Kidney glomerular epithelial cell (primary cell): ENCODE measurements at places on chromosomes 3 and 15.

- DNase-seq, result no peak
These were observed 156.2 kb upstream of the LMCD1 start for GRCh38 chr3:8345398-8345797.

DNA sequence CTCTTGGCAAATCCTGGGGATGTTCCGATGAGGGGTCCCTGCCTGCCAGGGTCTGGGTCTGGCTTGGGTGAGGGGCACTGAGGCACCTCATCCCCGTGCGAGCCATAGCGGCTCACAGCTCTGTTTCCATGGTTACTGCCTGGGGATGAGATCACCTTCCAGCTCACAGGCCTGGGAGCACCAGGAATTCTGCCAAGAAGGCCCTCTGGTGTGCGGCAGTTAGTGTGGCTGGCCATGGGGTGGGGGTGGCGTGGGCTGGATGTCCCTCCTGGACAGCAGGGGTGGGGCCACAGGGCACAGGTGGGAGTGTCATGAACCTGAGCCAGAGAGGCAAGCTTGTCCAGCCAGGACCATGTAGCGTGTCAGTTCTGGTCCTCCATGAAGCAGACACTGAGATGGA, 22.1 kb upstream of the PRR23E start:
- DNase-seq, result peak; percentile 78

DNA sequence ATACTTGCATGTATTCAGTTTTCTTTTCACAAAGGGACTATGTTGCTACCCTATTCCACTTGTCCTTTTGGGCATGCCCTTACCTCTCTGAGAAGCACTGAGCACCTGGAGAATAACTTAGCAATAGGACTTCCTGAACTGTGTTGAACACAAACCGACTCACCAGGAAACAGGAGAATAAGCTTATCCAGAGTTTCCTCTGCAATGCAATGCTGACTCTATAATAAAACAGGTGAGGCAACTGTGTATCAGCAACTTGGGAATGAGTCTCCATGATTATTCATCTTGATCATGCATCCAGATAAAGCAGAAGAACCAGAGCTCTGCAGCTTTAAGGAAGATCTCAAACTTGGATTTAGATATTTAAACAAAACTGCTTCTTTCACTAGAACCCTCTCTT, 806.5 kb downstream of the IGSF11 start:
- DNase-seq, result no peak

- DNase-seq, result no peak
These were observed 317.1 kb upstream of the COL8A1 start for GRCh38 chr3:99321261-99321660.

- peak; percentile 93 for DNase-seq
These were observed 144.6 kb downstream of the VGLL4 start for GRCh38 chr3:11499144-11499543.

DNA sequence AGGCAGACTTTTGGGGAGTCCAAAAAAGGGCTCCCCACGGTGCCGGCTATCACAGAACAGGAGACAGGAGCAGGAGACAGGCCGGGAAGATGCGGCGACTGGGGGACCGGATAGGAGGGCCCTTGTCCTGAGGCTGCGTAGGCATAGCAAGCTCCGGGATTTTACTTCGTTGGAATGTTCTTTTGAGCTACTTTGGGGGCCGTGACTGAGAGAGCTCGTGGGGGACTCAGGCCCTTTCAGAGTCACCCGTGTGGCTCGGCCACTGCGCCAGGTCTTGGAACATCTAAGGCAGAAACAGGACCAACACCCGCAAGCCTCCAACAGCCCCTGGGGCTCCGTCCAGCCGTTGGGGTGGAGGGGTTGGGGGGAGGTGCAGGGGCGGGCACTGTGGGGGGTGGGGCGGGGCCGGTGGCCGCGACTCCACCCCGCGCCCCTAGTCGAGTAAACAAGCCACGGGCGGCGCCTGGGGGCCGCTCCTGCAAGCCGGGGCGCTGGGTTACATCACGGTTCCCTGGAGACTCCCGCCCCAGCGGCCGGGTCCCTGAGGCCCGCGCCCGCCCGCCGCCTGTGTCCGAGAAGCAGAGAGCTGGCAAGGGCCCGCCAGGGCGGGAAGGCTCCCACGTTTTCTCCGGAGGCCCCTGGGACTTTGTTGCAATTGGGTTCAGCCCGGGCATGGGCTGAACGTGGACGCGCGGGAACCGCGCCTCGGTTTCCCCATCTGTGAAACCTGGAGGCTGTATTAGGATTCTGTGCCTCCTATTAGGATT, 23.3 kb upstream of the C15orf39 start:
- no peak for DNase-seq

DNA sequence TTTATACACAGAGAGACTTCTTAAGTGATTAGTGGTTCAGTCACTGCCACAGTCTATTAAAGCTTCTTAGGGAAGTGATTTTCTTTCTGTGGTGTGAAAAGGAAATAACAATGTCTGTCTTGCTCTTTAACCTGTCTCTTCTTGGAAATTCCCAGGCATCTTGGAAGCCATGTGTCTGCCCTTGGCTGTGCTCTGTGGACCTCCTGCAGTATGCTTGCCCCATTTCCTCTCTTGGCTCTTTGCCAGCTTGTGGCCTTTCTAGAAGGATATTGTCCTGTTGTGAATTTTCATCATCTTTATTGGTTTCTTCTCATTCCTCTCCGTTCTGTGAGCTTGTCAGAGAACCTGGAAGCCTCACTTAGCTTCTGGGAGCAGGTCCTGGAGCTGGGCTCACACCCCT, 338.4 kb upstream of the C2CD4B start:
- DNase-seq, result no peak

- no peak for DNase-seq
These were observed 339.7 kb downstream of the NLGN1 start for GRCh38 chr3:173737167-173737808.

DNA sequence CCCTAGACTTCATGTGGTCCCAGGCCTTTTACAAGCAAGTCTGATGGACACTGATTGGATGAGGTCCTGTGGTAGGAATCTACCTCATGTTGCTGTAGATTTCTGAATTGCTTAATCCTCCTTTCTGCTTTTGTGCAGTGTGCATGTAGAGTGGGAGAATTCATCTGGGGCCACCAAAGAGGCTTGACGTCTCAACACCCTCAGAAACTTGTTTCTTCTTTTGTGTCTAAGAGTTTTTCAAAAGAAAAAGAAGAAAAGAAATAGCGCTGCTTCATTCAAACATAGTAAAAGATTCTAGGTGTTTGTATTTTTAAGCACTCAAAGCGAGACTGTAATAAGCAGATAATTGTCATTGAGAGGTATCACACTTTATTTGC, 46.2 kb downstream of the NR1D2 start:
- DNase-seq, result no peak
